ENCODE measurements at places on chromosomes 4 and X.
A peak's percentile ranks its signal among the peaks of the same experiment; 100 is the strongest.

- DNase-seq = no peak
Measured at GRCh38 chr4:123317211-123317610, 79.4 kb upstream of the SPRY1 start.

- DNase-seq = no peak
Measured at GRCh38 chr4:110621839-110622751, 782 bp downstream of the PITX2 start.

GRCh38 chrX:70260104-70260503 is at the start of gene P2RY4:
TSS of gene P2RY4 (minus strand) at chrX:70260204. CDS start at chrX:70259624, 580 bp downstream.
- DNase-seq = no peak

- no peak for DNase-seq
Measured at GRCh38 chrX:98294310-98294709, 1410.6 kb downstream of the RPA4 start.

GRCh38 chr4:136803433-136803832 is 728.9 kb downstream of the PCDH18 start:
- DNase-seq = no peak

GRCh38 chrX:40964008-40964407 is 121.2 kb upstream of the USP9X start:
- DNase-seq = no peak

DNA sequence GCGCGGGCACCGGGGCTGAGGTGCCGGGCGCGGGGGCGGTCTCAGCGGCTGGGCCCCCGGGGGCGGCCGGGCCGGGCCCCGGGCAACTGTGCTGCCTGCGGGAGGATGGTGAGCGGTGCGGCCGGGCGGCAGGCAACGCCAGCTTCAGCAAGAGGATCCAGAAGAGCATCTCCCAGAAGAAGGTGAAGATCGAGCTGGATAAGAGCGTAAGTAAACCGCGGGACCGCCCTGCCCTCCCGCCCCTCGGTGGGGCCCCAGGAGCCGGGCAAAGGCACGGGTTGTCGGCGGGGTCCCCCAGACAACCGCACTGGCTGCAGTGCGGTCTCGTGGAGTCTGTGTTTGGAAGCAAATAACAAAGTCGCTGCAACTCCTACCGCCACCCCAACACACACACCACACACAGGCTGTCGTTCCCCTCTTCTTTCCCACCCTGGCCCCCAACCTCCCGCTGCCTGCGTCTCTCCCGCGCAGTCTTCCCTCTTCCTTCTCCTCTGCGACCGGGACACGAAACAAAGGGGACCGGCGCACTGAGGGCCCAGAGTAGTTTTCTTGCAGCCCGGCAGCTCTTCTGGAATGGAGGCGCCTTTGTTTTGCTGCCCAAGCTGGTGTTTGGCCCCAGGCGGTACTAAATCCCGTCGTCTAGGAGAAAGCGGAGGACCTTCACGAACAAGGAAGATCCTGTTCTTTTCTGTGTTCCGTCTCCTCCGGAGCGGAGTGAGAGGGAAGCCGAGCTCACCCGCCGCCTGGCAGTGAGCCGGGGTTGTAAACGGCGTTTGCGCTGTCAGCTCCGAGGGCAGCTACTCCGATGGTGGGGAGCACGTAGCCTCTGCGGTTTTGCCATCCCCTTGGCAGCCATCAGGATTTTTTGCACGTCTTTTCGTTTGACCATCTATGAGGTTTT is 788 bp downstream of the SAP30 start:
- peak; percentile 18 for DNase-seq

DNA sequence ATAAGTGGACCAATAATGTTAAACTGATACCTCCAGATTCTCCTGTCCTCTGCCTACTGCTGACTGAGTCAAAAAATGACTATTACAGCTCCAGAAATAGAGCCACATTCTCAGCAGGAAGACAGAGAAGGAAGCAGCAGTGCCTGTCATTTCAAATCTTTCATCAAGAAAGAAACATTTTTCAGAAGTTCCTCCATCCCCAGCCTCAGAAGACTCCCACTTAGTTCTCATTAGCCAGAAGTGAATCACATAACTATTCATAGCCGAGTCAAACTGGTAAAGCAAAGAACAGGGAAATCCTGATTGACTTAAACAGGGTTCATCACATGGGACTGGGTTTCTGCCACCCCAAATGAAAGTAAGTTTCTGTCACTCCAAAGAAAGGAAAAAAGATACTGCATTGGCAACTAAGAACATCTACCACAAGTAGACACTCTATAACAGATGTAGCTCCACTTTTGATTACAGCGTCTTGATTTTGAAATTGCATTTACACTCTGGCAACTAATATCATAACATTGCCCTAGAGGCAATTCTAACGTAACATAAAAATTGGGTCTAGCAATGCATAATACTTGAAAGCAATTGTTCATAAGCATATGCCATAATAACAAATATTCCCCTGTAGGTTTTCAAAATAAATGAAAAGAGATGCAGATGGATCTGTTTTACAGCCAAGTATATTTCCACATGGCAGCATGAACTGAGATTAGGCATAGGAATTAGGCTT is 599.8 kb downstream of the GALNTL6 start:
- no peak for DNase-seq

DNA sequence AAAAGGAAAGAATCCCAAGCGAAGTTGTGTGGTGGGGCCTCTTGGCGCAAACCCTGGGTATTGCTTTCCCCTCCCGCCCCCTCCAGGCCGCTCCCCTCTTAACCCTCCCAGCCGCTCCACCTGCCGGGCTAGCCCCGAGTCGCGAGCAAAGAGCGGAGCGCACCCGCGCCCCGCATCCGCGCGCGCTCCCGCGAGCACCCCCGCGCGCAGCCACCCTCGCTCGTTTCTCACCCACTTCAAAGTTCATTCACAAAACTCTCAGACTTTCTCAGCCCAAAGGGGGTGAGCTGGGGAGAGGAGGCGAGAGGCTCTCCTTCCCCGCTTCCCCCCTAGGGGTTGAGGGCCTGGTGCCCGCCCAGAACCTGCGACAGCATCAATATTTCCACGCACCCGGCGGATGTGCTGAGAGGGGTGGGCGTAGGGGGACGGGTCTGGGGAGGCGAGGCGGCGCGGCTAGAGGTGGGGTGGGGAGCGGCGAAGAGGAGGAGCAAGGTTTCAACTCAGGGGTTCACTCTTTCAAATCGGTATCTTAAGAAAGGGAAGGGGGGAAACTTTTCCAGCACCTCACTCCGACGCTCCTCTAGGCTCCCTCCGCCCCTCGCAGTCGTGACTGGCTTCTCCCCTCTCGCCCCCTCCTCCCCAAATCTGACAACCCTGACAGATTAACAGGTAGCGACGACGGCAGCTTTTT is 1.8 kb downstream of the MAML3 start:
- peak; percentile 41 for DNase-seq

- no peak for DNase-seq
Measured at GRCh38 chr4:25088093-25088952, 57.6 kb upstream of the LGI2 start.

DNA sequence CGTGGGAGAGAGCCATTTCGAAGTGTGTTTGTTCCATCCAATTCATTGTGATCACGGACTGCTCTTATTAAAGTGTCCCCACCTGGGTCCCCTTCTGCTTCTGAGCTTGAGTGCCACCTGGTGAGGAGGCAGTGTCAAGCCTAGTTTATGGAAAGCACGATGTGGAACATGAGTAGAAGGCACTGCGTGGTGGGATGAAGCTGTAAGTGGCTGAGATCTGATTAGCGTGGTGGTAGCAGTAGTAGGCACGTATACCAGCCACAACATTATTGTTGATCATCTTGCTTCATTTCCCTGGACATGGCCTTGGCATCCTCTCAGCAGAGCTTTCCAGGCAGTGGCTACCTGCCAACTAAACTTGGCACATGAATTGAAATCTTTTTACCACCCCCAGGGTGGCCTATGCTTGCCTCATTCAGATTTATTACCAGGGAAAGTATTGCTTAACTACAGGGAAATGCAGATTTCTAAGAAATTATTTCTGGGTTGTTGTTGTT is 46.4 kb downstream of the GPAT3 start:
- DNase-seq = peak; percentile 75

DNA sequence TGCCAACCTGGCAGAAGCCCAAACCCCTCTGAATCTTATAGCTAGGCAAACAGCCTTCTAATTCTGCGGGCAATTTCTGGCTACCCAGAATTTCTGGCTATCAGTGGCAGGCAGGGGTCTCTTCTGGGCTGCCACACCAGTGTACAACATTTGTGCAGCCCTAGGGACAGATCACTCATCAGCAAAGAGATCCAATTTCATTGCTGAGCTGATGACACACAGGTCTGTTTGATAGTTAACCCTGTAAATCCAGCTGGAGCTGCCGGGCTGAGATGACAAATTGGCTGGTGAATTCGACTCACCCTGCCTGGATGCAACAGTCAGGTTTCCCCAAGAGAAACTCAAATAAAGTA is 2.4 kb downstream of the MID1 start:
- no peak for DNase-seq

DNA sequence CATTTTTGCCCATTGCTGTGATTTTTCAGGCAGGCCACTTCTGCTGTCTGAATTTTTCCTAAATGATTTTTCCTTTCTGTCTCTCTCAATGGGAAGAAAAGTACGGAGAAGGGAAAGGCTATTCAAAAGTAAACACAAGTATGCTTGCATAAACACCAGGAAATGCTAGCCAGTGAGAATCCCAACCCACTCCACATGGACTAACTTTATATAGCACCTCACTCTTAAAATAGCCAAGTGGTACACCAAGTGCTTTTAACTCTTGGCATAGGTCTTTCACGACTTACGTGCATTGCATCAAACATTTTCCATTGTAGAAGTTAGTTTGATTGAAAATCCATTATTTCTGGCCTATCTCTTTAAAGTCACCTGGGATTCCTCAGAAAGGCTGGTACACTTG is 178.9 kb upstream of the SPANXN1 start:
- DNase-seq = no peak

GRCh38 chrX:110321670-110322069 is 3.8 kb upstream of the AMMECR1 start:
- no peak for DNase-seq

DNA sequence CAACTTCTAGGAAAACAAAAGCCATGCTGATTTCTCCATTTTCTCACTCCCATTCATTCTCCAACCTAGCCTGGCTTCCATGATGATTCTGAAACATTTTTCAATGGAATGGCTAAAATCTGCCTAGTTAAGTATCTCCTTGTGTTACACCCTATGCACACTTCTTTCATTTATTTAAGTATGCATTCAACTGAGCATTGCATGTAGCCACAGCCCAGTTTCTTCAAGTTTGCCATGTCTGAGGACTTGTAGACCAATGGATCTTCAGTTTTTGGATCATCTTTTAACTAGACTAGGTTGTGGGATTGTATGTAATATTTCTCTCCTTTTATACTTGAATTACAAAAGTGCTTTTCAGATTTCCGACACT is 35.5 kb upstream of the MGST2 start:
- no peak for DNase-seq

- no peak for DNase-seq
Measured at GRCh38 chr4:47373174-47373573, 90.3 kb downstream of the COMMD8 start.

- no peak for DNase-seq
Measured at GRCh38 chr4:108978066-108978465, 215.2 kb upstream of the ETNPPL start.

- DNase-seq = no peak
Measured at GRCh38 chrX:80432441-80432840, 12.2 kb downstream of the TENT5D start.

DNA sequence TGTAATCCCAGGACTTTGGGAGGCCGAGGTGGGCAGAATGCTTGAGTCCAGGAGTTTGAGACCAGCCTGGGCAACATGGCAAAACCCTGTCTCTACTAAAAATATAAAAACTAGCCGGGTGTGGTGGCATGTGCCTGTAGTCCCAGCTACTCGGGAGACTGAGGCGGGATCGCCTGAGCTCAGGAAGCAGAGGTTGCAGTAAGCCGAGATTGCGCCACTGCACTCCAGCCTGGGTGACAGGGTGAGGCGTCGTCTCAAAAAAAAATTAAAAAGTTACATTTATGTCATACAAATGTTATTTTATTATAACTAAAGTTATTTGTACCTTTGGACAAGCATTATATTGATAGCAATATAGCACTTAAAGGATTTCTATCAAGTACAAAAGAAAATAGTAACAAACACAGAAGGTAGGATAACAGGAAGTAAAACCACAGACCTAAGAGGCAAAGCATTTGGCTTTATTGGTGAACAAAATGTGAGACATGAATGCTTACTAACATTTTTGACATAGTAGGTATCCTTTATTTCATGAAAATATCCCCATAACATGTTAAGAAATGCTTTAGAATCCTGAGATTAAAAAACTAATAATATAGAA is 51.5 kb downstream of the TMEM165 start:
- DNase-seq = no peak

DNA sequence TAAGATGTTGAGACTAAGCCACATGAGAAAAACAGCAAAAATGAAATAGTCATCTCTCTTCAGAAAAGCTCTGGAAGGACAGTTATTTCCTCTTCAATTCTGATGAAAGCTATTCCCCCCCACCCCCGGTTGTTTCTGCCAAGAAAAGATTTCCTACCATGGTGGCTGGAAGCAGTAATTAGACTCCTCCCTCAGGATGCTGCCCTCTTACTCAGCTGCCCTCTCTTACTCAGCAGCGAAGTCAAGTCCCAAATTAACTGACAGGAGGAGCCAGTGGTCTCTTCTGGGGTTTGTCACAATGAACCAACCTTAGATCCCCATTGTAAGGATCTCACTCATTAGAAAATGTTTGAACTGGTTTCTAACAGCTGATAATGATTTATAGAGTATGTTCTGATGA is 38.0 kb downstream of the GPM6B start:
- no peak for DNase-seq

DNA sequence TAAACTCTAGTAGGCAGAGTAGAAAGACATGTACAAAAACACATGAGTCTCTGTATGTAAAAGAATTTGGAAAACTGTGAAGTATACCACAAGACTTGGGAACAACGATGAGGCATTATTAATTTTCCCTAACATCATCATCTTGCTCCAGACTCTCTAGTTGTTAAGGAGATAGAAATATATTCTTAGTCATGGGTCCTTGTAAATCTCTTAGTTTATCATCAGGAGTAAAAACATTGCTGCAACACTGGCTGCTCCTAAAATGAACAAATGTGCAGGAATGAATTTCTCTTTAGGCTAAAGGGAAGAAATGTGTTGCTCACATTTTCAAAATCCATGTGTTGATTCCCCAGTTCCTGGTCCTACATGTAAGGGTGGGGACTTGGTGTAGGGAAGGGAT is 384.6 kb downstream of the STIM2 start:
- DNase-seq = no peak

GRCh38 chr4:56430203-56430602 is 5.2 kb downstream of the PPAT start:
- no peak for DNase-seq

GRCh38 chrX:29478336-29479069 is 736.9 kb upstream of the MAGEB2 start:
- DNase-seq = no peak

DNA sequence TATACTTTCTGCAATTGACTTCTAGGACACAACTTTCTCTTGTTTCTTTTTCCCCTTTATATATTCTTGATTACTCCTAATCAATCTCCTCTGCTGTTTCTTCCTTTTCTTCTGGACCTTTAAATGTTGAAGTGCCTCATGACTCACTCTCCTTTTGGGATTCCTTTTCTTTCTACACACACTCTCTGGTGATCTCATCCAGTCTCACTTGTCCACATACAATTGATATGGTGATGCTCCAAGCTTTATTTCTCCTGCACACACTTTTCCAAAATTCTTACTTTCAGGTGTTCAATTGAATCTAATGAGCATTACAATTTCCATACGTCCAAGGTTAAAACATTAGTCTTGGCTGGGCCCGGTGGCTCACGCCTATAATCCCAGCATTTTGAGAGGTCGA is 794.8 kb upstream of the EPHA5 start:
- no peak for DNase-seq
